ENCODE measurements at places on chromosomes 13 and 19. TPM values are rescaled to one million over a fixed set of nuclear protein-coding genes. Genes with fewer than 3 reads are reported as not detected.

- no peak for DNase-seq
These were observed 8.5 kb upstream of the UBE2L5 start for GRCh38 chr13:30413842-30414241.

The KLK1 gene
- total RNA-seq = not detected

GRCh38 chr13:114077933-114078325 is 54.5 kb downstream of the RASA3 start:
- peak; percentile 83 for DNase-seq

- DNase-seq = peak; percentile 91
These were observed 16.3 kb upstream of the TCF3 start for GRCh38 chr19:1668486-1669270.

- no peak for DNase-seq
These were observed 521 bp upstream of the ZNF665 start for GRCh38 chr19:53193535-53194222.

DNA sequence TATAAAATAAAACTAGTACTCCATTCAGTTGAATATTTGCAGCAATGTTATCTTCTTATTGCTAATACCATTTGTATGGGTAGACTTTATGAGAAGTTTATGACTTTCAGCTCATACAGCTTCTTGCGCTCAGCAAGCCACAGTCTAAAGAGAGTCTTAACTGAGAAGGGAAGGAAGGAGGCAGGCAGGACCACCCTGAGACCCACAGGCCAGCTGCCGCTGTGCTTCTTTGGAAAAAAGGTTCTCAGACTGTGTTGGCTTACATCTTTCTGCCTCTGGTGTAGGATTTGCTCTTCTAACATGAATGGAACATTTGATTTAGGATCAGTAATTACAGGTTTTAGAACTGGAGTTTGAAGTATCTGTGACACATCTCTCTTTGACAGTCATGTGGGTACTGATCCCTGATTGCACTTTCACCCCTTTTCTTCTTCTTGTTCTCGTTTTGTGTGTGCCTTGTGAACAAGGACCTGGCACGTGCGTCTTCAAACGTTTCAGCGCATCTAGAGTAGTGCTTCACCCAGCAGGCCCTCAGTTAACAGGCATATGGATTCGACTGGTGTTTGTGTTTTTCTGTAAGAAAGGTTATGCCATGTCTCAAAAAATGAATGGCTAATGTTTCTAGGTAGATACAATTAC is 7.1 kb upstream of the GPR18 start:
- DNase-seq = no peak

DNA sequence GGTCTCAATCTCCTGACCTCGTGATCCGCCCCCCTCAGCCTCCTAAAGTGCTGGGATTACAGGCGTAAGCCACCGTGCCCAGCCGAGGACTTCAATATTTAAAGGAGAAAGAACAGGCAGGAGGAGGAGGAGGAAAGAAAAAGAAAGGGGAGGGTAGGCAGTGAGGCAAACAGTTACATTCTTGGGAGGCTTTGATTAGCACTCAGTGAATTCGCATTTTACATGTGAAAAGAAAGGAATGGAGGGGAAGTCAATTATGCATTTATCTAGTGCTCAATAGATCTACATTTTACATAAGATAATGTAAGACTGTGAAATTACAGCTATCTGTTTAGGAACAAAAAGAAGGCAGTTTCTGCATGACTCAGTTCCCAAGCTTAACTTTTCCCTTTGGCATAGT is 30.9 kb upstream of the CXCL17 start:
- no peak for DNase-seq

DNA sequence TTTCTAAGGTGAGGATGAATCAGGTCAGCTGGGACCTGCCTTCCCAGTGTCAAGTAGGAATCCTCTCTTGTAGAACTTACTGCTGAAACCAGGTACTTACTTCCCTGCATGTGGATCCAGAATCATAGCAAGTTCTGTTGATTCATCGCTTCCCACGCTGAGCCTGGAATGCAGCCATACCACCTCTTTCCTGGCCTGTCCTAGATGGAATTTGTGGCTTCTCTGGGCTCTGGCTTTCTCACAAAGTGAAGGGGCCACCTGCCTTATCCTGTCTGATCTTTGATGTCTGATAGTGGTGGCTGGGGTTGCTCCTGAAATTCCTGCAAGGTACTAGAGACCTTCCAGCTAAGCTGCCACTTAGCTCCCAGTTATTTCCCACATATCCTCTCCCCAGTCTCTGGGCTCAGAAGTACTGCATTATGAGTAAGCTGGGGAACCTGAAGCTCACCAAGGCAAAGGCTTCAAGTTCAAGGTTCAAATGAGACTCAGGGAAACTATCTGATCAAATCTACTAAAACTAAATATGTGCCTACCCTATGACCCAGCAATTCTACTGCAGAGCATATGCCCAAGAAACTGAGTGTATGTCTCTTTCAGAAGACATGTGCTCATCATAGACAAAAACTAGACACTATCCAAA is 103.5 kb downstream of the SUCLA2 start:
- DNase-seq = no peak

- no peak for DNase-seq
These were observed 348.1 kb upstream of the MIR17HG start for GRCh38 chr13:90999401-90999800.

The IZUMO2 gene
- not detected for total RNA-seq
